Muscle of leg (tissue), 16 donors: ENCODE measurements at places on chromosomes 4 and X. TPM values are rescaled to one million over a fixed set of nuclear protein-coding genes. Genes with fewer than 3 reads are reported as not detected.

ENPP6 gene
- 8.1 TPM for total RNA-seq

CCDC160 gene
- total RNA-seq, result 0.13 TPM

PNCK gene
- total RNA-seq, result 3.5 TPM

ASB11 gene
- total RNA-seq, result 9.4 TPM

XK gene
- total RNA-seq, result 3.7 TPM

GPC4 gene
- total RNA-seq, result 34.1 TPM

EREG gene
- total RNA-seq, result under 0.01 TPM

HSD17B13 gene
- 0.22 TPM for total RNA-seq

DMRTC1B gene
- 0.22 TPM for total RNA-seq

AGA gene
- 9.3 TPM for total RNA-seq

TAF9B gene
- 21.6 TPM for total RNA-seq

BMP3 gene
- total RNA-seq, result 2.0 TPM

PAGE1 gene
- total RNA-seq, result not detected

KLHL4 gene
- total RNA-seq, result 9.0 TPM

FATE1 gene
- total RNA-seq, result 1.2 TPM

SPATA18 gene
- 2.7 TPM for total RNA-seq

FAT4 gene
- total RNA-seq, result 45.4 TPM

RAB40AL gene
- total RNA-seq, result 0.31 TPM

NLGN4X gene
- total RNA-seq, result 3.1 TPM

GAGE12F gene
- not detected for total RNA-seq

PSAPL1 gene
- not detected for total RNA-seq

PDHA1 gene
- 165 TPM for total RNA-seq

SMIM14 gene
- 13.7 TPM for total RNA-seq

HNRNPDL gene
- total RNA-seq, result 301 TPM

CYLC1 gene
- total RNA-seq, result not detected

CLTRN gene
- total RNA-seq, result 0.13 TPM

SCLT1 gene
- 16.3 TPM for total RNA-seq

SRPK3 gene
- total RNA-seq, result 195 TPM

GRID2 gene
- 0.62 TPM for total RNA-seq

FAM47A gene
- total RNA-seq, result not detected

ZGRF1 gene
- total RNA-seq, result 13.8 TPM

MAGEE2 gene
- total RNA-seq, result 0.27 TPM

MAGEA3 gene
- total RNA-seq, result not detected

TMEM47 gene
- 63.6 TPM for total RNA-seq

DCAF4L1 gene
- total RNA-seq, result 0.18 TPM

FDCSP gene
- total RNA-seq, result 0.13 TPM

ZXDA gene
- total RNA-seq, result 3.8 TPM

SPANXB1 gene
- total RNA-seq, result not detected

ZMAT1 gene
- total RNA-seq, result 1.9 TPM

ART3 gene
- total RNA-seq, result 26.0 TPM

UGT2B10 gene
- total RNA-seq, result not detected
